Kidney epithelial cell (primary cell): ENCODE measurements at places on chromosomes 2 and 18.

GRCh38 chr2:43823751-43824150, 14.9 kb downstream of the ABCG5 start:
- DNase-seq, result no peak

- DNase-seq, result no peak
These were observed 58.3 kb downstream of the CTIF start for GRCh38 chr18:48597110-48597509.

DNA sequence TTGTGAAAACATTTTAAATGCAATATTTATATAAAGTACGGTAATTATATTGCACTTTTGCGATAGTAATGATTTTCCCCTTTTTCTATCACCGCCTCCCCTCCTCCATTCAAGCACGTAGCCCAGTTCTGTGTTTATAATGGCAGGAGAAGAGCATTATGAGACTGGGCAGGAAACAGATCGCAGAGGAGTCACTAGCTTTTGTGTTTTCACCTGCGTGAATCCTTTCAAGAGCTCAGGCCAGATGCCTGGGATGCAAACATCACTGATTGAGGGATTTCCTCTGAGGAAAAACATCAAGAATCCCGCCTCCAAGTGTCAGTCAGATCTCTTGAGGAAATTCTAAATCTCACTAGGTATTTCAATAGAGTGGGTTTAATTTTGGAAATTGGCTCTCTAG, 178.4 kb upstream of the FN1 start:
- no peak for DNase-seq

- no peak for DNase-seq
These were observed 108.0 kb upstream of the LDLRAD4 start for GRCh38 chr18:13110559-13110958.

- DNase-seq, result no peak
These were observed 36.8 kb upstream of the GPR17 start for GRCh38 chr2:127609031-127609751.

- DNase-seq, result no peak
These were observed 63.5 kb downstream of the TGIF1 start for GRCh38 chr18:3513481-3513880.

DNA sequence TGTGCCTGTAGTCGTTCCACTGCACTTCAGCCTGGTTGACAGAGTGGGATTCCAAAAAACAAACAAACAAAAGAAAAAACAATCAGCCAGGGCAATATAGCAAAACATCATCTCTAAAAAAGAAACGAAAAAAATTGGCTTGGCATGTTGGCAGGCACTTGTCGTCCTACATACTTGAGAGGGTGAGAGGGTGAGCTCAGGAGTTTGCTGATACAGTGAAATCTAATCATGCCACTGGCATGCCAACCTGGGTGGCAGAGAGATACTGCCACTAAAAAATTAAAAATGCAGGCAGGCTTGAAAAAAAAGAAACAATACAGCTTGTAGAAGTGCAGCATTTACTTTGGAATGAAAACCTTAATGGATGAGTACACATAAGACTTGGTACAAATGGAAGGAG, 282.9 kb upstream of the RGPD4 start:
- DNase-seq, result no peak

- no peak for DNase-seq
These were observed 119.8 kb downstream of the PLEKHM3 start for GRCh38 chr2:207905546-207905945.

- DNase-seq, result no peak
These were observed 39.5 kb downstream of the COX7A2L start for GRCh38 chr2:42321452-42322064.

- no peak for DNase-seq
These were observed 14.6 kb downstream of the ABCG8 start for GRCh38 chr2:43853141-43854081.

GRCh38 chr2:152354909-152355308, 19.9 kb downstream of the FMNL2 start:
- DNase-seq, result no peak

- no peak for DNase-seq
These were observed 34.1 kb downstream of the RAB3GAP1 start for GRCh38 chr2:135086222-135086621.

DNA sequence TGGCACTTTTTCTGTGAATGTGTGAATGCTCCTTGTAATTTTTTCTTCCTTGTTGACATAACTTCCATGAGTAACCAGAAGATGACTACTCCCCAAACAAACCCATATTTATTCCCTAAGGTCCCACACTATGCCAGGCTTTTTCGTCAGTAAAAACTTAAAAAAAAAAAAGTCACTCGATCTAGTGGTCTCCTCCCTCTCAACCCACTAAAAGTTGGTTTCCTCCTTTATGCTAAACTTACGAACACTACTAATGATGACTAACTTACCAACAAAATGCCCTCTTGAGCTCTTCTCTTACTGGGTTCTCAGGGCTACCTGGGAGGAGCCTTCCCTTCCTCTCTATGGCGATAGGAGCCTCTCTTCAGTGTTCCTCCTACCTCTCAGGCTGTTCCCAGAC, 18.2 kb downstream of the ACVR1 start:
- no peak for DNase-seq

- no peak for DNase-seq
These were observed 139.2 kb downstream of the INHBB start for GRCh38 chr2:120485096-120485495.

DNA sequence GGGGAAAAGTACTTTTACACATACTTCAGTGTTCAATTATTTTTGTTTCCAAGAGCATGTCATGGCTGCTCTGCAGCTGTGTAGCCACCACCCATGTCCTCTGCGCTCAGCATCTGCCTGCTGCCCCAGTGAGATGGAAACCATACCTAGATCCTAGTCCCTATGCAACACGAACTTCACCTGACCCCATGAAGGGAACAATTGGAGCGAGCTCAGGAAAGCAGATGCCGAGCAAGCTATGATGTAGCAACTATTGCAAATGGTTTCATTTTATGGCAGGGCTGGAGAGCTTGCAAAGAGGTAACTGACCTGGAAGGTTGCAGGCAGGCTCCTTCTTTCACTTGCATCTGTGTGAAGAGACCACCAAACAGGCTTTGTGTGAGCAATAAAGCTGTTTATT, 1.3 kb upstream of the CCDC141 start:
- no peak for DNase-seq

GRCh38 chr18:54338230-54338629, 19.4 kb downstream of the STARD6 start:
- DNase-seq, result no peak

DNA sequence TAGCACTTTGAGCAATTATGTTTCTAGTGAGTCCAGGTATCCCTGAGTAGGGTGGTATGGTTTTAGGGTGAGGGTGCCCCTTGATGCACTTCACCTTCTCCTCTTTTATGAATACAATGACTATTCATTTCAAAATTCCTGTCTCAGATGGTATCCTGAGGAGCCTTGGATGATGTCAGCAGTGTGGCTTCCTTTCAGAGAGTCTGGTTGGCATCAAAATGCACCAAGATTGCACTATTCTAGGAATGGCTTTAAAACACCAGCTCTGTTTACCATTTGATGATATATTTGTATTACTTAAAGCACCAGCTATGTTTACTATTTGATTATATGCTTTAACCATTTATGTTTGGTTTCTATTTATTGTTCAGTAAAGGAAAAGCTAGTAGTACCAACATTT, 141.0 kb downstream of the FMNL2 start:
- DNase-seq, result no peak

DNA sequence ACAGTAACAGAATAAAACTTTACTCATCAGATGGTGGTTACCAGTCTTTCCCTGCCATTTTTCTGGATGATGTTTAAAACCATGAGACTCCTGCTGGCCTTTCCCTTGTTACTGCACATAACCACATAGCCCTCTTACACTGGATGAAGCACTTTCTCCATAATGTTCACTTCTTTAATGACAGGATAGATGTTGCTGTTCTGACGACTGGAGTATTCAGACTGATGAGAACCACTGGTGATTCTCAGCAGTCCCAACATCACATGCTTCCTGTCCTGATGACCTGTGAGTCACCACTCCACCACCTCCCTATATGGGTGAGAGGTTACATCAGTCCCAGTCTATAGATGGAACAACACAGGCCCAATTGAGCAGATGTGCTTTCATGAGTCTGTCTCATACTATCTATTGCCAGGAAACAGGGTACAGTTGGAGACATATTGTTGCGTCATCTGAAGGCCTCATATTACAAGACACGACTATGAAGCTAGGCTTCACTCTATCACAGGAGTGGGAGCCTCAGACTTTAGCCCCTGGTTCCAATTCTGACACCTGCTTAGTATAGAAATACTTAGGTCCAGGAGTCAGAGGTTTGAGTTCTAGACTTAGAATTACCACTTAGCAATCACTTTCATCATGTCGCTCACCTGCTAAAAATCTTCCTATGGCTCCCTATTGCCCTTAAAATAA, 145.7 kb upstream of the KLF7 start:
- peak; percentile 89 for DNase-seq

GRCh38 chr2:121459291-121459690, 71.4 kb upstream of the RNU4ATAC start:
- no peak for DNase-seq

DNA sequence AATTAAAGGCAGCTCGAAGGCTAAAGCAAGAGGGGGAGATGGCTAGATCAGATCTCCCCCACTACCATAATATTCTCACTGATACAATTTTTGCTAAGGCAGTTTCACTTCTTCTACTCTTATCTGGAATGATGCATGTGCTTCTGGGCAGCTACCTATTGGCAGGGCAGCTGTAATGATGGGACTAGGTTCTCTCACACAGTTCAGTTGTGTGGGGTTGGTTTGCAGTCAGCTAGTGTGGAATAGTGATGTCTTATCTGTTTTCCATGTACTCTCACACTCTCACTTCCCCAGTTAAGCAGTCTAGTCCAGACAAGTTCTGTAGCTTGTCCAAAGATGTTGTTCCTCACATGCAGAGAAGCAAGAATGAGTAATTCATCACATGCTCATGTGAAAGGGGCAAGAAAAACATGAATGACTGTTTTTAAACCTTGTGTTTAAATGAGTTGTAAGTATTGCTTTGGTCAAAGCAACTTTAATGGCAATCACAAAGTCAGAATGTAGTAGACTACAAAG, 836.1 kb downstream of the CBLN2 start:
- no peak for DNase-seq

- no peak for DNase-seq
These were observed 3.4 kb upstream of the RTP5 start for GRCh38 chr2:241865957-241866789.

DNA sequence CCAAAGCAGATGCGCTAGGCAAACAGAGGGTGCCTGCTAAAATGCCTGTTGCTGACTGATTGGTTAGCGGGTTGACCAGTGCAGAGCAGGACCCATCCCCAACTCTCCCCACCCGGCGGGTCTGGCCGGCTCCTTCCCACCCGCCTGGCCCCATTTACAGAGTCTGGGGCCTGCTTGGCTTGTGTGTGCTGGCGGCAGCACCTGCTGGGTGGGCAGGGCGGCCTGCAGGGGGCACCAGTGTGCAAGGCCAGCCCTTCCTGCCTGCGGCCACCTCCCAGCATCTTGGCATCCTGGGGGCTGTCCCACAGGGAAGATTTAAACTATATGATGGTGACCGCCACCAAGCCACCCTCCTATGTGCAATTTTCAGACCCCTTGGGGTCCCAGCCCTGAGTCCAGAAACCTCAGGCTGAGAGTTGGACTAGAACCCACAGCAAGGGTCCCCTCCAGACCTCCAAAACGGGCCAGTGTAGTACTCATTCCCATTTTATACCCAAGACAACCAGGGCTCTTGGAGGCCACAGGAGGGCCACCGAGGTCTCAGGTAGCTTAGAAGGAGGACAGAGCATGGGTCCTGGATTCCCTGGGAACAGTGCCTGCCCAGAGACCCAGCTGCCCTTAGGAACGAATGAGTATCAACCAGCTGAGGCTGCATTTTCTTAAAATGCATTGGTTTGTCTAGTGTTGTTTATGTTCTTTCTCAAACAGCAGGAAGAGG, 173.6 kb downstream of the SMAD7 start:
- DNase-seq, result no peak

DNA sequence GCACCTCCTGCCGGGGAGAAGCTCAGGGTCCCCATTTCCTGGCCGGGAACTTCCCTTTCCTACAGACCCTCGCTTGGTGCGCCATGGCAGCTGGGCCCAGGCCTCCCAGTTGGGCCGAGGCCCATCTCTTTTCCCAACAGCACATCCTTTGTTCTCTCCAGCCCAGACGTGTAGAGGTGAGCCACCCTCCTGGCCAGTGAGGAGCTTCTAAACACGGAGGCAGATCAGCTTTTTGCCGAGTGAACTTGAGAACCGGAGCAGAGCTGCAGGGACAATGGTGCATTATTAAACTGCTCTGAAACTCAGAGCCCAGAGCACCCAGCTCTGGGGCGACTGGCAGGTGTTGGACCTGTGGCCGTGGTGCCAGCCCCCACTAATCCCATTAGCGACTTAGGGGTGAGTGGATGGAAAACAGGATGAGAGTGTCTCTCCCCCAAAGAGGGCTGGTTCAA, 25.4 kb downstream of the SH3BP4 start:
- DNase-seq, result no peak

- DNase-seq, result no peak
These were observed 98.1 kb downstream of the ARMC9 start for GRCh38 chr2:231296401-231296974.

- no peak for DNase-seq
These were observed 302.2 kb upstream of the STON1 start for GRCh38 chr2:48227617-48228344.

DNA sequence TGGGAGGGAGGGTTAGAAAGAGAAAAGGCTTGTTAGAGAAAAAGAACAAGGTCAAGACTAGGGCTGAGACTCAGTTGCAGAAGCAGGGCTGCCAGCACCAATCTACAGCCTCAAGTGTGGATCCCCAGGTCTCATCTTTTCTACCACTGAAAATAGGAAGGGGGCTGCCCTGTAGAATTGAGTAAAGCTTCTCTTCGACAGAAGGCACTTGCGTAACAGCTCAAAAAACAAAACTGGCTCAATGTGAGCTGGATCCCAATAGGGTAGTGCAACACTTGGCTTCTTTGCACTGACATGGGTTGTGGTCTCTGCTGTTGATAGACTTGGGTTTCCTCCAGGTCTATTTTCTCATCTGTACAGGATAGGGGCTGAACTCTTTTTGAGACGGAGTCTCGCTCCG, 1.8 kb upstream of the MPV17 start:
- DNase-seq, result no peak

DNA sequence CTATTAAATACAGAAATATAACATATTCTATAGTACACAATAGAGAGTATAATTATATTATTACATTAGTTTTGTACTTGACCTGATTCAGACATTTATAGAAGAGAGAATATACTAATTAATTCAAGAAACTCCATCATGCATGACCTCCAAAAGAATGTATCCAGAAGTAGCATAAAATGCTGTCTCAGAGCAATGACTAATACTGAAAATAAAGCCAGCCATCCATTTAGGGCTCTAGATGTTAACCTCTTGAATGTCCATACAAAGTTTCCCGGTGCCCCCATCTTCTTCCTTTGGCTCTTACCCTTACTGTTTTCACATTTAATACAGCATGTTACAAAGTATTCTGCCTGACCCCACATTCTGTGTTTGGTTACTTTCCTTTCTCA, 102.0 kb downstream of the ARHGAP15 start:
- DNase-seq, result peak; percentile 2

DNA sequence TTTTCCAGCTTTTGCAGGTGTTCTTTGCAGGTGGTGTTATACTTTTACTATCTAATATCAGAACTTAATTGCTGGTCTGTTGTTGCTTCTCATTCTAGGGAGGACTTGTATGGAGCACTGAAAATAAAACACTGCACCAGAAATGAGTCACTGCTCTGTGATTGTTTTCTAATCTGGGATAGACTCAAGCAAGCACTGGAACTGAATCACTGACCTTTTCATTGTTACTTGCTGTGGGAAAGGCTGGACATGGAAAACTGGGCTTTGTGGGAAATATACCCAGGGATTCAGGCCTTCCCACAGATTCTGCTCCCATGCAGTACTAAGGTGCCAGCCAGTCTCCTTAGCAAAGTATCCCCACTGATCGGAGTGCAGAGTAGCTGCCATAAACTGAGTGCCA, 470.0 kb upstream of the GCFC2 start:
- peak; percentile 10 for DNase-seq
